Activated CD4-positive, alpha-beta memory T cell treated with anti-CD3 and anti-CD28 coated beads, Interleukin-2, amount 10 ng/mL, durations not matched to agents 7 days and 5 days (primary cell): ENCODE measurements at places on chromosomes 2 and 18.
A peak's percentile ranks its signal among the peaks of the same experiment; 100 is the strongest.

GRCh38 chr18:71252351-71252865 is 963.6 kb downstream of the SOCS6 start:
- H3K4me1 ChIP-seq, result no peaks in the 10 kb centered on the region
- DNase-seq, result no peak
- H3K27ac ChIP-seq, result no peak overlapping the region
- H3K4me3 ChIP-seq, result no peak overlapping the region
- no peaks in the 10 kb centered on the region for H3K27me3 ChIP-seq

DNA sequence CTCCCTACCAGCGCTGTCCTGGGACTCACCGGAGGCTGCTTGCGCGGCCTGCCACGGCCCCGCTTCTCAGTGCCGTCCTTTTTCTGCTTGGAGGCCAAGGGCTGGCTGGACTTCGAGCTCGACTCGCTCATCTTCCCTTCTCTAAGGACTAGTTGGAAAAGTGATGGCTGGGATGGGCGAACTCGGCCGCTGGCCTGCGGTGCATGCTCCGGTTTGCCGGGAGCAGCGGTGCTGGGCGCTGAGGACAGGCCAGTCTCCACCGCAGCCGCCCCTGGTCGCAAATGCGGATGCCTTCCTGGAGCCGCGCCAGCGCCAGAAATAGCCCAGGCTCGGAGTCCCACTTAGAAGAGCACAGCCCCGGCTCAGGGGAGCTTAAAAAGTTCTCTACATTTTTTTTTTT is 3.1 kb downstream of the C2orf81 start:
- H3K27me3 ChIP-seq, result peaks cover 16% of the 10 kb centered on the region
- H3K4me1 ChIP-seq, result peaks cover 34% of the 10 kb centered on the region
- no peak overlapping the region for H3K4me3 ChIP-seq
- DNase-seq, result no peak
- peaks cover 11% of the 10 kb centered on the region for H3K36me3 ChIP-seq

GRCh38 chr2:219059725-219060682 is 717 bp downstream of the IHH start:
- peak overlapping the region; percentile 1 for H3K4me3 ChIP-seq
- H3K27ac ChIP-seq, result no peak overlapping the region
- peaks cover 76% of the 10 kb centered on the region for H3K27me3 ChIP-seq
- no peak for DNase-seq
- no peaks in the 10 kb centered on the region for H3K36me3 ChIP-seq
- peaks cover 18% of the 10 kb centered on the region for H3K4me1 ChIP-seq

- no peaks in the 10 kb centered on the region for H3K4me1 ChIP-seq
- H3K36me3 ChIP-seq, result no peaks in the 10 kb centered on the region
- no peak overlapping the region for H3K27ac ChIP-seq
- DNase-seq, result no peak
Observed at GRCh38 chr18:73724958-73725357, 422.7 kb downstream of the FBXO15 start.

- DNase-seq, result no peak
- no peaks in the 10 kb centered on the region for H3K4me1 ChIP-seq
- no peak overlapping the region for H3K4me3 ChIP-seq
Observed at GRCh38 chr2:149729586-149729985, 142.0 kb upstream of the MMADHC start.

GRCh38 chr2:45224321-45224992 is 215.2 kb upstream of the SIX2 start:
- no peak for DNase-seq
- H3K27me3 ChIP-seq, result peaks cover 18% of the 10 kb centered on the region
- no peaks in the 10 kb centered on the region for H3K4me1 ChIP-seq
- no peak overlapping the region for H3K4me3 ChIP-seq
- H3K36me3 ChIP-seq, result no peaks in the 10 kb centered on the region
- H3K27ac ChIP-seq, result no peak overlapping the region

DNA sequence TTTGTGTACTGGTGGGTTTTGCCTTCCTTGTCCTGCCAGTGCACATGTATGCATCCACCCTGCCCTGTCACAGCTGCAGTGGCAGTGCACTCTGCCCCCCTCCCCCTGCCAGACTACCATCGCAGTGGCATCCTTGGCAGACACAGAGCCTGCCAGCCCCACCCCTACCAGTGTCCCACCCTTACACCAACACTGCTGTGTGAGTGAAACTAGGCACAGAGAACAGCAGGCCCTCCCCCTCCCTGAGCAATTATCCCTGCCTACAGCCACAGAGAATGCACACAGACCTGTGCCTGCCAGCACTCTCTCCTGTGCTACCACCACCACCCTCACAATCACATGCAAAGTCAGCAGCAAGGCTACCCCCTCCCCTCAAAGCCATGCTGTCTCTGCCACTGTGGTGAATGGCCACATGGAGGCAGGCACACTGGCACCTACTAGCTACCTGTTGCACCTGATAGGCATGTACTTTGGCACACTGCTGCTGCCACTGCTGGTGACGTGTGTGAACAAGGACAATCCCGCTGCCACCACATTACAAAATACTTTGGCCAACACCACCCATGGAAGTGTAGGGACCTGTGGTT is 239.8 kb downstream of the CALCRL start:
- H3K4me3 ChIP-seq, result no peak overlapping the region
- no peaks in the 10 kb centered on the region for H3K4me1 ChIP-seq
- no peaks in the 10 kb centered on the region for H3K36me3 ChIP-seq
- no peaks in the 10 kb centered on the region for H3K27me3 ChIP-seq

GRCh38 chr2:53087262-53087873 is 680.2 kb upstream of the CHAC2 start:
- H3K4me1 ChIP-seq, result peaks cover 5% of the 10 kb centered on the region
- H3K27me3 ChIP-seq, result no peaks in the 10 kb centered on the region
- no peak overlapping the region for H3K4me3 ChIP-seq
- no peak overlapping the region for H3K27ac ChIP-seq

GRCh38 chr2:45180033-45180746 is 170.9 kb upstream of the SIX2 start:
- peaks cover 16% of the 10 kb centered on the region for H3K27me3 ChIP-seq
- no peak overlapping the region for H3K4me3 ChIP-seq
- H3K36me3 ChIP-seq, result no peaks in the 10 kb centered on the region
- no peak for DNase-seq

DNA sequence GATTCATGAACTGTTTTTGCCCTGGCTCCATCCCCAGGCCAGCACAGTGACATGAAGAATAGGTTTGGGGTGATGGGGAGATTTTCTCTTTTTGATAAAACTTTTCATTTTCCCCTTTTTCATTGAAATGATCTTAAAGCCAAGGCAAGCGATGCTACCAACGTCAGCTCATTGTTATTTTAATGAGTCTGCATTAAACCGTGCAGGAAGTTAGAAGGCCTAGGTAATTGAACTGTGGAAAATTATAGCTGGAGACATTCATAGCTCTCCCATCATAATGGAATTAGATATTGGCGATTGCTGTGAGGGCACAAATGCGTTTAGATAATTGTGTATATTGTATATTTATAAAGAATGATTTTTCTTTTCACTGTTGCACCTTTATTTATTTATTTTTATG is 33.2 kb downstream of the SMARCAL1 start:
- H3K4me3 ChIP-seq, result no peak overlapping the region
- H3K27ac ChIP-seq, result no peak overlapping the region
- DNase-seq, result no peak
- no peaks in the 10 kb centered on the region for H3K4me1 ChIP-seq
- H3K36me3 ChIP-seq, result peaks cover 57% of the 10 kb centered on the region
